ENCODE measurements at places on chromosomes 6 and 20.

- no peaks in the 10 kb centered on the region for H3K27me3 ChIP-seq
- DNase-seq, result no peak
- no peaks in the 10 kb centered on the region for H3K4me1 ChIP-seq
- no peaks in the 10 kb centered on the region for H3K36me3 ChIP-seq
Measured at GRCh38 chr6:22838345-22838744, 269.0 kb downstream of the HDGFL1 start.

GRCh38 chr6:31901415-31901952 lies 402 bp downstream of the ZBTB12 start:
- no peaks in the 10 kb centered on the region for H3K27me3 ChIP-seq
- DNase-seq, result peak; percentile 66
- no peaks in the 10 kb centered on the region for H3K36me3 ChIP-seq
- H3K4me1 ChIP-seq, result peaks cover 51% of the 10 kb centered on the region
- peak overlapping the region; percentile 58 for H3K4me3 ChIP-seq

GRCh38 chr6:112620812-112621569 lies 273.9 kb downstream of the RFPL4B start:
- no peaks in the 10 kb centered on the region for H3K4me1 ChIP-seq
- no peak overlapping the region for H3K27ac ChIP-seq
- DNase-seq, result no peak
- no peak overlapping the region for H3K4me3 ChIP-seq
- no peaks in the 10 kb centered on the region for H3K36me3 ChIP-seq
- no peaks in the 10 kb centered on the region for H3K27me3 ChIP-seq

- no peak overlapping the region for H3K27ac ChIP-seq
- no peak for DNase-seq
- H3K4me1 ChIP-seq, result no peaks in the 10 kb centered on the region
- no peak overlapping the region for H3K4me3 ChIP-seq
Measured at GRCh38 chr20:10573273-10573950, 100.4 kb downstream of the JAG1 start.

DNA sequence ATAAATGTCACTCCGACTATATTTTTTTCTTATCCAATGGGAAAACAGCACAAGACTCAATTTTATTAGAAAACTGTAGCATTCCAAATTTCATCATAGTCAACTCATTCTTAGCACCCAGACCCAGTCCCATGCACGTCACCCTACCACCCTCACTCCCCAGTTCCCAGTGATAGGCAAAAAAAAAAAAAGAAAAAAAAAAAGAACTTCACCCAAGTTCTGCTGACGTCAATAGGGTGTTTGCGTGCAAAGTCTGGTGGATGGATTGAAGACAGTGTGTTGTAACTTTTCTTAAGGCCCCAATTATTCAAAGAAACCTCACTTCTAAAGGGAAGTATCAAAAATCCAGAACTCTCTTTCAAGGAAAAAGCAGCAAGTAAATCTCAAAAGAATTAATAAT lies 213.9 kb upstream of the PRDM1 start:
- no peak overlapping the region for H3K4me3 ChIP-seq
- DNase-seq, result peak; percentile 36
- H3K36me3 ChIP-seq, result no peaks in the 10 kb centered on the region
- H3K27ac ChIP-seq, result no peak overlapping the region
- H3K4me1 ChIP-seq, result no peaks in the 10 kb centered on the region
- H3K27me3 ChIP-seq, result no peaks in the 10 kb centered on the region

All from testis (tissue), 5 donors.